ENCODE measurements at places on chromosomes 4 and X. TPM values are rescaled to one million over a fixed set of nuclear protein-coding genes. Genes with fewer than 3 reads are reported as not detected.

Gene PCDH11X
- not detected for total RNA-seq

Gene PDLIM3
- not detected for total RNA-seq

Gene RRH
- 0.32 TPM for total RNA-seq

Gene DMRTC1
- total RNA-seq, result not detected

Gene UCP1
- total RNA-seq, result not detected

Gene ADH7
- total RNA-seq, result not detected

Gene LGI2
- total RNA-seq, result not detected

Gene XAGE1A
- total RNA-seq, result not detected

Gene TREX2
- total RNA-seq, result 1.6 TPM

DNA sequence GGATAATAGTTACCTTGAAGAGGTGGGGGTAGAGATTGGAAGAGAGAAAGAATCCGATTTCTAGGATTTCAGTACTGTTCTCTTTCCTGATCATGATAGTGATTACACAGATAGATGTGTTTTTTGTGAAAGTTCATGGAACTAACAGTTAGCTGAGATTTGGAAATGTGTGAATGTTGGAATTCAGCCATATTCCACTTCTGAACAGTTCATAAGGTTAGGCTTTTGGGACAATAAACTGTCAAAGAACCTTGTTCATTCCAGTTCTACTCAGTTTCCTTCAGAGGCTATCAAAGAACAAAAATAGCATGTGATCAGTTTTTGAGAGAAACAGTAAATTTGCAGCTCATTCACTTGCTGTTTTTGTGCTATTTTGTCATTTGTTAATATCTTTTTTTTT, 43.6 kb downstream of the RUFY3 start:
- no peak for DNase-seq

- no peak for DNase-seq
Observed at GRCh38 chr4:119211867-119212233, 663 bp upstream of the USP53 start.

- no peak for DNase-seq
Observed at GRCh38 chrX:148069759-148070503, 88.8 kb downstream of the FMR1NB start.

DNA sequence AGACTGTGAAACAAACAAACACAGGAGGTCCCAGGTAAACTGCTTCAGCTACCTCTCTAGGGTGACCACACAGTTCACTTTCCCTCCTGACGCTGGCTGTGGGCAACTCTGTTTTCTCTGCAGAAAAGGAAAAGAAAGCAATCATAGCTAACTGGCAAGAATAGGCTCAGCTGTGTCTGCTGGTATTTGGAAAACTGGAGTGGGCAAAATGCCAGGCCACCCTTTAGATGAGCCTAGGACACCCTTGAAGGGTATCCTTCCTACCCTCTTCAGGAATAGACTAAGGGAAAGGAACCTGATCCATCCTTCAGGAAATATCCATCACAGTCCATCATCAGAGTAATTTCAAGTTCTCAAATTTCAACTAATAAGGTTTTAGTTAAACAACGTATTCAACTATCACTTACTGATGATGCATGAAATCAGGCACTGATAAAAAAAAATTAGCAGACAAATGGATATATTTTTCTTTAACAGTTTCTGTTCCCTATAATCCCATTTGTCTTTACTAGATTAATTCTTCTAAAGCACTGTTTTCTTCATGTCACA, 60.9 kb downstream of the CAMK2D start:
- no peak for DNase-seq

GRCh38 chr4:112296949-112297880, at the start of gene ALPK1:
TSS of gene ALPK1 (plus strand) at chr4:112297369.
- DNase-seq, result no peak

DNA sequence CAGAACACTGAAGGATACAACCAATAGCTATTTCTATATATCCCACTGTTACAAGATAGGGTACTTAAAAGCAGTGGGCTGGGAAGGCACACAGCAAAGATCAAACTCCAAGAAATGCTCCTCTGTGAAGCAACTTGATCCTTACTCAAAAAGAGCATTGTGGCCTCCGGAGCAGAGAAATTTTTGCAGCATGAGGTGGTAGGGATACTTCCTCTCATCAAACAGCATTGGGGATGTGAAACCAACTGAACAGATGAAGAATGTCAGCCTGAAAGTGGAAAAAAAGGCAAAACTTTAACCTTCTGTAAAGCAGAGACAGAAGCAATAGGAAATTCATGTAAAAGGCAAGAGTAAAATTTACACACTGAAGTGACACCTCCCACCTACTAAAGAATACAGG, 92.2 kb downstream of the HUWE1 start:
- no peak for DNase-seq

- no peak for DNase-seq
Observed at GRCh38 chr4:13355111-13355880, 128.8 kb downstream of the RAB28 start.

DNA sequence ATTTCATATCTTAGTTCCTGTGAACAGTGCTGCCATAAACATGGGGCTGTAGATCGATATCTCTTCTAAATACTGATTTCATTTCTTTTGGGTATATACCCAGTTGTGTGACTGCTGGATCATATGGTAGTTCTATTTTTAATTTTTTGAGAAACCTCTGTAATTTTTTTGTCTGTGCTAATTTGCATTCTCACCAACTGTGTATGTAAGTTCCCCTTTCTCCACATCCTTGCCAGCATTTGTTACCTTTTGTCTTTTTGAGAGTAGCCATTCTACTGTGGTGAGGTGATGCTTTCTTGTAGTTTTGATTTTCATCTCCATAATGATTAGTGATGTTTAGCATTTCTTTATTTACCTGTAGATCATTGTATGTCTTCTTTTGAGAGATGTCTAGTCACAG, 2086.5 kb upstream of the TENM3 start:
- no peak for DNase-seq

DNA sequence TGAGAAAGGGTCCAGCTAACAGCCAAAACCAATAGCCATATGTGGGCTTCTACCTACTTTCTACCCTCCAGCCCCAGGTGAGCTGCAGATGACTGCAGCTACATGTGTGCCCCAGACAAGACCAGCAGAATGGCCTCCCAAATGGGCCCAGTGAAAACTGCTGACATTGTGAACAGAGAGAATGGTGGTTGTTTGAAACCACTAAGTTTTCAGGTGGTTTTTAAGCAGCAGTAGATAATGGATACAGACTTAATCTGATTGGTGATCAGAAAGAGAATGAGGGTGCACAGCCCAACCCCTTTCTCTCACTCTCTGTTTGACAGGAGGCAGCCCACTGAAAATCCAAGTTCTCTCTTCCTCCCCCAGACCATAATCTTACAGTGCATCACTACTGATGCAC, 42.5 kb upstream of the BBS12 start:
- DNase-seq, result no peak

- no peak for DNase-seq
Observed at GRCh38 chr4:17718471-17718870, 63.0 kb downstream of the FAM184B start.

DNA sequence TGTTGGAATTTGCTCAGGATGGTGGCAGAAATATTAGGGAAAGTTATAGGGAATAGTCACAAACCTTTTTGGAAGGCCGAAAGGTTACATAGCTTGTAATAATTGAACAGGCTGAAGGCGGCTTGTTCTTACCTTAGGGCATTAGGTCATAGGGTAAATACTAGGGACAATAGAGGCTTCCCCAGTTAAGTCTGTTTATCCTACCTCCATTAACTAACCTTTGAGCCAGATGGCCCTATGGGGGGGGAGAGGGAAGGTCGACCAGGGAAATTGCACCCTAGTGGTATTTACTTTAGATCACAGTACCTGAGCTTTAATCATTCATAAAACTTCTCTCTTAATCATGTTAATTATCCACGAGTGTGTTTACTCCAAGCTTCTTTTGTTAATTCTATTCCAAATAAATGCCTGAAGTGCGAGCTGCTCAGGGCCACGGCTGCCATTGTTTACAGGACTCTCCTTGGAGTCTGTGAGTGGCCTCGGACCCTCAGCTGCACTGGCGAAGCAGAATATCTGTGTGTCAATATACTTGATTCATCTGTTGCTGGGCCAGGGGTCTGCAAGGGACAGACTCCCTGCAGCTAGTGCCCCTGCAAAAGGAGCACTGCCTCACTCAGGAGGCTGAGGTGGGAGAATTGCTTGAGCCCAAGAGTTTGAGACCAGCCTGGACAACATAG, 22.9 kb downstream of the PAGE2 start:
- no peak for DNase-seq

- DNase-seq, result no peak
Observed at GRCh38 chr4:106584337-106584989, 215.9 kb upstream of the GIMD1 start.

- no peak for DNase-seq
Observed at GRCh38 chrX:120671963-120672362, 42.1 kb upstream of the C1GALT1C1 start.

- DNase-seq, result no peak
Observed at GRCh38 chr4:87977521-87978278, 2.2 kb downstream of the SPP1 start.

- no peak for DNase-seq
Observed at GRCh38 chrX:64994131-64994798, 18.0 kb upstream of the ZC4H2 start.

GRCh38 chr4:184355111-184355604, 119.2 kb downstream of the IRF2 start:
- no peak for DNase-seq

- no peak for DNase-seq
Observed at GRCh38 chrX:1178580-1179057, 33.8 kb downstream of the CRLF2 start.

GRCh38 chr4:138407329-138407728, 165.2 kb upstream of the SLC7A11 start:
- DNase-seq, result no peak

- DNase-seq, result no peak
Observed at GRCh38 chr4:188722911-188723310, 583.7 kb downstream of the TRIML1 start.

DNA sequence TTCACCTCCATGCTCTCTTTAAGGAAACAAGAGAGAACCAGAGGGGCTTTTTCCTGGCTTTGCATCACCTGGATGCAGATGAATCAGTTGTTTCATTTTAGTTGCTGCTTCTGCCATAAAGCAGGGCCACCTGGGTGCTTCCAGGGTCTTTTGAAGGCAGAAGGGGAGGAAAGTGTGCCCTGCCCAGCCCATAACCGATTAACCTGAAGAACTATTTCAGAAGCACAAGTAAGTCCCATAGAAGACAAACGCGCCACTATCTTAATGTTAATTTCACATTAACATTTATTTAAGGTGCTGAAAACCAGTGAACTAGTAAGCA, 32.1 kb downstream of the IRF2 start:
- no peak for DNase-seq

DNA sequence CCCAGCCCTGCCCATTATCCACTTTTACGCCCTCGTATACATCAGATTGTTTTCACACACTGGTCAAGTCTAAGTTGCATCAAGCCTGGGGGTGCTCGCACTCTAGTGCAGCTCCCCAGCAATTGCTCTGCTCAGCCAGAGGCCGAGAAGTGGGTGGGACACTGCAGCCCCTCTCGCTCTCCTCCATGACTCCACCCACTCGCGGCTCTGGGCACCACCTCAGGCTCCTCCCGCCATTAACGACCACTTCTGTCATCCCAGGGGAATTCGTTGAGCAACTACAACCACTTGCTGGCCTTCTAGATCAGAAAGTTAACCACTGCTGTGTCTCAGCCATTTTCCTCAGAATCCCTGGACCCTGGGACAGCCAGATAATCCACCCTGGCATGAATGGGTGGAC, 53.6 kb downstream of the ETNPPL start:
- DNase-seq, result no peak

- DNase-seq, result no peak
Observed at GRCh38 chr4:6563935-6564645, 10.9 kb upstream of the MAN2B2 start.

- DNase-seq, result no peak
Observed at GRCh38 chr4:15006416-15007024, 4.2 kb downstream of the CPEB2 start.

DNA sequence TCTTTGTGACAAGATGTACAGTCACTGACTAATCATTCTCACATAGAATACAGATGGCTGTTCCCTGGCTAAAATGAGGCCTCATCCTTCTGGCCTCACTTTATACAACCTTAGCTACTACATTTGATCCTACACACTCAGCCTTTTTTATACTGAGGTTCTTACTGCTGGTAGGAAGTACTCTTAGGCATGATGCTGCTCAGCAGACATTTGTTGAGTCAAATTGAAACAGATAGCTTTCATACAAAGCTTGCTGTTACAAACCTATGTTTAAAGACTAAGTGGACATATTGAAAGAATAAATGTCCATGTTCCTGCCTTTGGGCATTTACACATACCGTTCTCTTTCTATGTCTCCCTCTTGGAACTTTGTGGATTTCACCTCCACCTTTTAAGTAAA, 154.9 kb downstream of the NPFFR2 start:
- no peak for DNase-seq

Measured in activated naive CD4-positive, alpha-beta T cell treated with anti-CD3 and anti-CD28 coated beads, Interleukin-2, amount 50 U/mL, for 72 hours (primary cell).